ENCODE measurements at places on chromosomes 5 and 9.
A peak's percentile ranks its signal among the peaks of the same experiment; 100 is the strongest.

- DNase-seq, result peak; percentile 46
These were observed 24.6 kb upstream of the PANK3 start for GRCh38 chr5:168603746-168604145.

- no peak for DNase-seq
These were observed 63.5 kb upstream of the BARX1 start for GRCh38 chr9:94018628-94019027.

GRCh38 chr5:77632526-77633206 lies 5.8 kb downstream of the OTP start:
- no peak for DNase-seq

- DNase-seq, result no peak
These were observed 240.6 kb upstream of the MPDZ start for GRCh38 chr9:13520069-13520468.

DNA sequence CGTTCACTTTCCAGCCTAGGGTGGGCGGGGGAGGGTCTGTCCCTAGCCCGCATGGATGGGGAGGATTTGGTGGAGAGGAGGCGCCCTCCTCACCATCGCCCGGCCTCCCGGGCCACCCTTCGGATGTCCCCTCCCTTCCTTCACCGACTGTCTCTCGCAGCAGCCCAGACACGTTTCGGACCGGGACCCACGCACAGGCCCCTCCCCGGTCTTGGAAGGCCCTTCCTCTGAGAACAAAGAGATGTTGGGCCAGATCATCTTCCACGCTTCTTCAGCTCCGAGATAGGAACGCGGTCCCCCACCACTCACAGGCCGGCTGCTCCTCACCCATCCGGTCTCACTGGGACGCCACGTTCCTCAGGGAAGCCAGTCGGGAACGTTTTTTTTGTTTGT lies 640 bp upstream of the DPM2 start:
- DNase-seq, result no peak

DNA sequence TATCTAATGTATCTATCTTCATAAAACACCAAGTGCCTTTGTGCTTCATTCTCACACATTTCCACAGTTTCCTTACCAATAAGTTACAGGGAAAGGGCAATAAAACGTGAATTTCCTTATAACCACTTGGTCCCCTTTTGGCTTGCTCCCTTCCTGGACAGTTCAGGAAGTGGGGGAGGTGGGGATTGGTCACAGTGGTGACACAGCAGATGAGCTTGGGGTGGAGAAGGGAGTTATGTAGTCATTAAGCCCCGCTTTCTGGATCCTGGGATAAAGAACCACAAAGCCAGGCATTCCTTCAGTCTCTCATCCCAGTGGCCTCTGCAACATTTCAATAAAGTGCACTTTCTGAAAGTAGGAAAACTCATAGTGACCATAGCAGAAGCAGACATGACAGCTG lies 47.1 kb upstream of the FYB1 start:
- DNase-seq, result no peak

Measured in islet precursor cell (in vitro differentiated cells).